ENCODE measurements at places on chromosomes 5 and 9.

GRCh38 chr5:37553720-37554404, 174.7 kb downstream of the WDR70 start:
- DNase-seq = no peak

DNA sequence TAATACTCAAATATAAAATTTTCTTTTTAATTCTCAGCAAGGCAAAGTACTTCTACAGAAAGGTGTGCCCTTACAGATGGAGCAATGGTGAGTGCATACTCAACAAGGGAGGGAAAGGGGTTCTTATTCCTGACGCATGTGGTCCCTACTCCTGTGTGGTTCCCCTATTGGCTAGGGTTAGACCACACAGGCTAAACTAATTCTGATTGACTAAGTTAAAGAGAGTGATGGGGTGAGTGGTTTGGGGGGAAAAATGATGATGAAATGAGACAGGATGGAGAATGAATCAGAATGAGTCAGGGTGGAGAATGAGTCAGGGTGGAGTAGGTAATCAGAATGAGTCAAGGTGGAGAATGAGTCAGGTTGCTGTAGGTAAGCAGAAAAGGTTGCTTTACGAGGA, 22.9 kb upstream of the HMGCS1 start:
- no peak for DNase-seq

- no peak for DNase-seq
Observed at GRCh38 chr9:128218172-128218517, 15.0 kb downstream of the DNM1 start.

DNA sequence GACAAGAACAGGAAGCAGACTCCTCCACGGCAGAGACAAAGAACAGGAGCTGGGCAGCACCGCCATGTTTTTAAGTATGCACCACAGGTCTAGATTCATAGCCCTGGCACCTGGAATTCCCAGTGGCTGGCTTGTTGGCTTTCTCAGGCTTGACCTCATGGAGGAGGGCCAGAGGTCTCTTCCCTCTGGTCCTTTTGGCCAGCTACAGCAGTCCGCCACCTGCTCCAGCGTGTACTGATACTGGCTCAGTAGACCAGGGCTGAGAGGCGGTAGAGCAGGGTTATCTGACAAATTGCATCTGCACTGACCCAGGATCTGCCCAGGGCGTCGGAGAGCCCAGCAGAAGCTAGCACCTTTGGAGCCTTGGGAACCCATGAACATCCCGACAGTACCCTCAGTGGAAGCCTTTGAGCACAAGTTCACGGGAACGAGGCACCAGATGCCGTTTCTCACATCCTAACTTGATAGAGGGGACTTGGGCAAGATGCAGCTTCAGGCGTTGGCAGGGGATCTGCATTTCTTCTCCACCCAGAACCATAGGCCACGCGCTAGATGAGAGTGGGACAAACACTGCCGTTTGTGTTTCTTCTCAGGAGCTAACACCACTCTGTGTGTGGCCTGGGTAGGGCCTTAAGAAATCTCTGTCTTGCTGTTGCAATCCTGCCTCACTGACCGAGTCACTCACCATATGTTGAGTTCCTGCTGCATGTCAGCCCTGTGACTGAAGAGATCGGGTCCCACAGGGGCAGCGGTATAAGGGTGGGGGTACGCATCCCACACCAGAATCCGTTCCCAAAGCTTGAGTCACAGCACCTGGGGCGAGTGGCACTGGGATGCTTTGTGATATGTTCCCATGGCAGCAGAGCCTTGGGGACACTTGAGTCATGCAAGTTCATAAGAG, 90.3 kb upstream of the OTULINL start:
- no peak for DNase-seq

Data from central memory CD4-positive, alpha-beta T cell (primary cell).